Foreskin keratinocyte (primary cell): ENCODE measurements at places on chromosomes 16 and 17.
A peak's percentile ranks its signal among the peaks of the same experiment; 100 is the strongest.

- peak; percentile 88 for DNase-seq
Observed at GRCh38 chr17:41338961-41339485, 11.6 kb downstream of the KRT33A start.

DNA sequence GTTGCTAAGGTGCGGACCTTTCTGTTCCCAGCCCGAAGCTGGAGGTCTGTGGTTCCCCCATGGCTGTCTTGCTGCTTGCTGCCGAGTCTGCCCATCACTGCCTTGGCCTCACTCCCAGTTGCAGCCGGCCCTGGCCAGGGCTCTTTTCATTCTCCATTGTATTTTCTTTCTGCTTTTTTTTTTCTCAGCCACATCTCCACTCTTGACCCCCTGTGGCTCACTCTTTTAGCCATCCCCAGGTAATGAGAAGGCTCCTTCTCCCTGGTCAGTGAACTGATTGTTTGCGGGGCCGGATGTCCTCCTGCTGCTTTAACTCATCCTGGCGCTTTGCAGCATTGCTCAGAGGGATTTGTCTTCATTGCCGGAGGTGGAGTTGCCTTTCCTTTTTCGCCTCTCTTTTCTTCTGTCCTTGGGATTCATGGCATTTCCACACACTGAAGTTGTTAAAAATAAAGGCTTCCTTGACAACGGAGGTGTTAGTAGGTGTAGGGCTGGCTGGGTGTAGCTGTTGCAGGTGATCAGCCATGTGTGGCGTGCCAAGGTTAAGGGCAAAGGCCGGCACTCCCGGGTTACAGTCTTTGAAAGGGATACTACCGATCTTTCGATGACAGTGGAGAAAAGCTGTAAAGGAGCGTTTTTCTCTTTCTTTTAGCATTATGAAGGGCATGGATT, 34.1 kb downstream of the MAP2K6 start:
- DNase-seq: no peak

DNA sequence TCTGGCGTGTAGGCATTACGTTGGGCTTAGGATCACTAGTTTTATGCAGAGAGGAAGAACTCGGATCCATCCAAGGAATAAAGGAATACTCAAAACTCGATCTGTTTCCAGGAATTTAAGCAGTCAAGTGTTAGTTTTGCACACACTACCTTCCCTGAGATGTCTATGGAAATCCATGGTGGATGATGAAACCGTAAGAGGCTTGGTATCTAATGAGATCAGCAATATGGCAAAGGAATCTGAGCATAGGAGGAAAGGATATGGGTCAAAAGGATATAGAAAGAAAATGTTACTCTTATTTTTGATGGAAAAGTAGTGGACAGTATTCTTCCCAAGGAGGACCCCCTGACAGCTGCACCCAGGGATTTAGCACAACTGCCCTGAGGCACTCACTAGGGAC, 59.6 kb downstream of the SMG6 start:
- DNase-seq: no peak

DNA sequence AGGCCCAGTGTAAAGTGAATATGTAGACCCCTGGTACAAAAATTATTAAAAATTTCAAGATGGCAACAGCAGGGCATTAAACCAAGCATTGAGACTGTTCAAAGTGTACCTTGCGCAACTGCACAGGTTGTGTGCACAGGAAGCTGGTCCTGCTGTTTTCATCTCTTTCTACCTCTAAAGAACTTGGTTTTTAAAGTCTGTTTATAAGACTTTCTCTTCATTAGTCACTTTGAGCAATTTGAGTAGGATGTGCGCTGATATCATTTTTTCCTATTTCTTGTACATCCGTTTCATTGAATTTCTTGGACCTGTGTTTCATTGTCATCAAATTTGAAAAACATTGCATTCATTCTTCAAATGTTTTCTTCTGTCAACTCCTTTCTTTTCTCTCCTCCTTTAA, 16.8 kb upstream of the PMP22 start:
- DNase-seq: no peak

GRCh38 chr17:71378036-71378435, 742.8 kb upstream of the SOX9 start:
- DNase-seq: no peak

DNA sequence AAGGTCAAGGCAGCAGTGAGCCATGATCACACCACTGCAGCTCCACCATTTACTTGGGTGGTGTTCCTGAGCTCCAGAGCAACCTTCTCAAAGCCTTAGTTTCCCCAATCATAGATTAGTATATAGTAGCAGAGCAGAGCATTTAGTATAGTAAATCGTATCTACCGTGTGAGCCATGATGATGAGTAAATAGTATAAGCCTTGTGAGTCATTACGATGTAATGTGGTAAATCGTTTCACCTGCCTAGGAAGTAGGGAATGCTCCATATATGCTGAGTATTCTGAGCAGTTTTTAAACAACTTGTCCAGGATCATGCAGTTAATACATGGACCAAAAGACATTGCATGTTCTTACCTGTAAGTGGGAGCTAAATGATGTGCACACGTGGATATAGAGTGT, 66.4 kb downstream of the SCNN1B start:
- DNase-seq: peak; percentile 74

GRCh38 chr17:310111-311010, 42.2 kb downstream of the RPH3AL start:
- no peak for DNase-seq

DNA sequence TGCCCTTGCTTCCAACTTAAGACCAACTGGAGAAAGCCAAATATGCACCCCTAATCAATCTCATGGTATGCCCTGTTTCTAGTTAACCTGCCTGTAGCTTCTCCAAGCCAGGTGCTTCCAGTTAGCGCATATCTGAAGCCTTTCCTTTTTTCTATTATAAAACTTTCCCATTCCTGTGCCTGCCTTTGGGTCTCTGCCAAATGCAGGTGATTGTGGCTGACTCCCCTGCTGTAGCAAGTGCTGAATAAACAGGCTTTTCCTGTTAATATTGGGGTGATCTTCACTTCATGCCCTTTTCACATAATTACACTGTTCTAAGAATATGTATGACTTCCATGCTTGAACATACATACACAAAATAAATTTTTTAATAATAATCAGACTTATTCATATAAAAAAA, 207.4 kb downstream of the TANC2 start:
- DNase-seq: peak; percentile 11

GRCh38 chr16:9125658-9126505, 34.4 kb downstream of the HAPSTR1 start:
- no peak for DNase-seq

GRCh38 chr16:50621452-50621792, 59.7 kb downstream of the SNX20 start:
- DNase-seq: no peak

- no peak for DNase-seq
Observed at GRCh38 chr17:80538484-80538883, 6.2 kb upstream of the RPTOR start.

DNA sequence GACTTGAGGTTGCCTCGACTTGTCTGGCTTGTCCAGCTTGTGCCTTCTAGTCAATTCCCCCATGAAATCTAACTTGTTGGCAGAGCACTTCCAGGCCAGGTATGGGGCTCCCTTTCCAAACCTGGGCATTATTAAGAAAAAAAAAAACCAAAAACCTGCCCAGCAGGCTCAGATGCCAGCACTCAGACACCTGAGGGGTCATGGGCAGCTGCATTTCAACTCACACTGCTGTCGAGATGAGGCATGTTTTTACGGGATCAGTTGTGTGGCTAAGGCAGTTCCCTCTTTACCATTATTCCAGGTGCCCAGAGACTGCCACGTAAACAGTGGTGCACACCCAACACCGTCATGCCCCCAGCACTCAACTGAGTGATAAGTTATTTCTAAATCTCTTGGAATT, 17.8 kb downstream of the TMEM11 start:
- no peak for DNase-seq

DNA sequence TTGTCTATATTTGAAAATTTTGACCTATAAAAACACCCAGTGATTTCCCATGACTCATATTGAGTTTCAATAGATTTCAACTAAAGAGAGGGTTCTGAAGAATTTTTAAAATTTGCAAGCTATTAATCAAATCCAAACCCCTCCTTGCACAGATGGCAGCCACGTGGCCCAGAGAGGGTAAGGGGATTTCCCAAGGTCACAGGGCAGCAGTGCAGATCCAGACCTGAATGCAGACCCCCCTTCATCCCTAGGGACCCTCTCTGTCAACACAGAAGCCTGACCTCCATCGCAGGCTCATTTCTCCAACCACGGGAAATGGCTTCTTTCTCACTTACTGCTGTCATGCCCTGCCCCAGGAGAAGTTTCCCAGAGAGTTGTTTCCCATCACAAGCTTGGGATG, 24.7 kb upstream of the CES5A start:
- DNase-seq: no peak
